ENCODE measurements at places on chromosomes 2 and 18.

GRCh38 chr2:172836827-172837226, 101.2 kb downstream of the RAPGEF4 start:
- DNase-seq = no peak

- DNase-seq = no peak
Measured at GRCh38 chr2:164504253-164504652, 117.0 kb downstream of the GRB14 start.

DNA sequence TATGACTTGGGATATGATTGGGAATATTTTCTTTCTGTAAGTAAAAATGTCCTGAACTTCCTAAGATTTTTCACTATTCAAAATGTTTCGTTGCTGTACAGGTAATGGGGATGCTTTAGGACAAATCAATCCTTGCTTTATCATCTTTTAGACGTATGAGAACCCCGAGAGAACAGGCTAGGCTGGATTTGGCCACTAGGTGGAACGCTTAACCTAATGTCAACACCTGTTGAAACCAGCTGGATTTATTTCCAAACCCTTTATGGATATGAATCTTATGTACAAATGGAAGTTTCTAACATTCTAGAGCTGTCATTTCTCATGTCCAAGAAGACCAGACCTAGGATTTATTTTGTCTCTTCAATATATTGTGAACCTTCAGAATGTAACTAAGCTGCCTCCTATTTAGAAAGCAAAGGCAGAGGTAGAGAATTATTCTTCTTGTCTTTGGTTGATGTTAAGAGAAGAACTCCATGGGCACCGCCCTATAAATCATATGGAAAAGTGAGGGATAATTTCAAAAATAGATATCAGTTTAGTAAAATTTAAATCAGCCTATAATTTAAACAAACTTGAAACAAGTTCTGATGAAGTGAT, 96.7 kb downstream of the PMAIP1 start:
- DNase-seq = no peak

DNA sequence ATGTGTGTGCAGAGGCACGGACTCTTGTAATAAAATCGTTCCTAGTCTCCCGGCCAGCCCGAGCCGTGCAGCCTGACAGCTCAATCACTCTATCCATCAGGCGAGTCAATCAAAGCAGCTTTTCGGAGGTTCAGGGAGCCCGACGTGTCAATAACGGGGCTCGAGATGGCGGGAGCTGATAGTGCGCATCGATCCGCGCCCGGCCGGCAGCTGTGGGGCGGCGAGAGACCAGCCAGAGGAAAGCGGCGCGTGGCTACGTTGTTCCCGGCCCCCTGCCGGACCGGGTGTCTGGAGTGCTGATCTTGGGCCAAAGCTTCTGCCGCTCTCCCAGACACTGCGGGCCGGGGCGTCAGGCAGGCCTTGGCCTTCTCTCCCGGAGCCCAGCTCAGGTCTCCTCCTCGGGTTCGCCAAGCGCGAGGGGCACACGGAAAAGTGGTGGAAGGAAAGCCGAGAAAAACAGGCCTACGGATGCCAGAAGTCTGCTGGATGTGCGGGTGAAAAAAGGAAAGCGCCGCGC, 2.4 kb downstream of the EN1 start:
- DNase-seq = no peak

DNA sequence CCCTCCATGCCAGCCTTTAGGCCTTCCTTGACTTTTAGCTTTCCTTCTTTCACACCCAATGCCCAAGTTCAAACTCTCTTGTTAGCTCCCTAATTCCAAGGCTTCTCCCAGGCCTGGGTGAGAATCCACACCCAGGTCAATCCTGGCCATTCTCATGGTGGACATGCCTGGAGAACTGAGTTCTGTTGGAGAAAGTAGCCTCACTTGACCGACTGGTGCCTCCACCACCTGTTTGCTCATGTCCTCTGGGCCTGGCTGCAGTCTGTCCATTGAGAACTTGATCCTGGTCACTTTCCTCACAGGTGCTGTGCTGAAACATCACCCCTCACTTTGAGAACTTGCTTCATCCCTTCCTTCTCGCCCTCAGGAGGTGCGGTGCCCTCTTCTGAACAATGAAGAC, 189.1 kb upstream of the TWIST2 start:
- DNase-seq = no peak

DNA sequence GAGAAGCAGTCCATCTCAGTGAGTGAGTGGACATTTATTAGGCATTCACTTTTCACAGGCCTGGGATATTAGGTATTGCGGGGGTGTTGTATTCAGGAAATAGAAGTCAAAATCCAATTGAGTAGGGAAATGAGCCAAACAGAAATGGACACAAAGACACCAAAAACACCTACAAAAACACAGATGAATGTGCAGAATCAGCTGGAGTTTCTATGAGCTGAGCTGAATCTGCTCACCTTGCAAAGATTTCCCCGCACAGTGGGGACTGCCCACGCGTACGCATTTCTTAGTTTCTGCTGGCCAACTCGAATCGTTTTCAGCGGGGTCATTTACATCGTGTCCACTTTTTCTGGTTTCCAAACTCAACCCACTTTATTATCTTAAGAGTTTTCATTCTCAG, 160.0 kb downstream of the BCL2 start:
- DNase-seq = peak; percentile 69

GRCh38 chr2:96637385-96638143, 548 bp downstream of the KANSL3 start:
- peak; percentile 88 for DNase-seq

GRCh38 chr18:7272311-7273049, 41.6 kb downstream of the LRRC30 start:
- no peak for DNase-seq

GRCh38 chr2:73033142-73033765, 38.3 kb downstream of the SFXN5 start:
- no peak for DNase-seq

DNA sequence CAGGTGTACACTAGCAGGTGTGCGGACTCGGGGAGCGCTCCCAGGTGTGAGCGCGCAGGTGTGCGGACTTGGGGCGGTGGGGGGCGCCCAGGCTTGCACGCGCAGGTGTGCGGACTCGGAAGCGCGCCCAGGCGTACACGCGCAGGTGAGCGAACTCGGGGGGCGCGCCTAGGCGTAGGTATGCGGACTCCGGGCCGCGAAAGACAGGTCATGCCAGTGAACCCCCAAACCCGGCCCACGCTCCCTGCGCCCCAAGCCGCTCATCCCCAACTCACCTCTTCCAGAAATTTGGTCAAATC, 342 bp downstream of the CYB5A start:
- no peak for DNase-seq

GRCh38 chr2:189442468-189442867, 1.2 kb downstream of the WDR75 start:
- DNase-seq = peak; percentile 23

DNA sequence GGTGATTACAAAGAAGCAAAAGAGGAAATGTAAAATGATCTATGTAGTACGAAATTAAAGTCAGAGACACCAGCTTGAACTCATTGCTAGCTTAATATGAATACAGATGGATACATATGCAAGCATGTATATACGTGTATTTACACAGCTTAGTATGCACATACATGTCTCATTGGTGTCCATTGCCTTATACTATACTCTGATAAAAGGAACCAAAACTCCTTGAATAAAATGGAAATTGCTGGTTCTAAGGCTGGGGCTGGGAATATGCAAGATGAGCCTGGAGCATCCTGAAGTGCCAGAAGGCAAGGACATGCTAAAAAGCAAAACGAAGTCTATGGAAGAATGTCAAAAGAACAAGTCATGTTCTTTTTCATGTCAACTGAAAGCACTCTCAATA, 1424.4 kb upstream of the SLC39A10 start:
- no peak for DNase-seq

DNA sequence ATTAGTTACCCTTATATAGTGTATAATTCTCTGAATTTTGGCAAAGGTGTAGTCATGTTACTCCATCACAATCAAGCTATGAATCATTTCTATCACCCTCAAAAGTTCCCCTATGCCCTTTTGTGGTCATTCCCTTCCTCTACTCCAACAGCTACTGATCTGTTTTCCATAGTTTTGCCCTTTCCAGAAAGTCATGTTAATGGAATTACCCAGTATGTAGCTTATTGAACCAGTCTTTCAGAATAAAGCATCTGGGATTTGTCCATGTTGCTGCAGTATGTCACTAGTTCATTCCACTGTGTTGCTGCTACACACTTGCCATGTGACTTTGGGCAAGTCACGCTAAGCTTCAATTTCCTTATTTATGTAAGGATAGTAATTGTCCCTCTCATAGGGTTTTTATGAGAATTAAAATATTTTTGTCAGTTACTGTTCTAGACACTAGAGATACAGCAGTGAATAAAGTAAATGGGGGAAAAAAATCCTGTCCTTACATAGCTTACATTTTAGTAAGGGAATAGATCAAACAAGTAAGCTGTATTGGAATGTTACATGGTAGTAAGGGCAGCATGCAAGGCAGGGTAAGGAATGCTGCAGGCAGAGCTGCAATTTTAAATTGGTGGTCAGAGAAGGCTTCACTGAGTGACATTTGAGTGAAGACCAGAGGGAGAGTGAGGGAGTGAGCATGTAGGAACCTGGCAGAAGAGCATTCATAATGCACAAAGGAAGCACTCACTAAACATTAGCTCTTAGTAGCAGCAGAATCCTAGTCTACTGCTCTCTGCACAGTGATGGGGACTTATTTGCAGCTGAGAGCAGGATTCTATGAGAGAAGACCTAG, 80.3 kb upstream of the TSPYL6 start:
- DNase-seq = no peak

DNA sequence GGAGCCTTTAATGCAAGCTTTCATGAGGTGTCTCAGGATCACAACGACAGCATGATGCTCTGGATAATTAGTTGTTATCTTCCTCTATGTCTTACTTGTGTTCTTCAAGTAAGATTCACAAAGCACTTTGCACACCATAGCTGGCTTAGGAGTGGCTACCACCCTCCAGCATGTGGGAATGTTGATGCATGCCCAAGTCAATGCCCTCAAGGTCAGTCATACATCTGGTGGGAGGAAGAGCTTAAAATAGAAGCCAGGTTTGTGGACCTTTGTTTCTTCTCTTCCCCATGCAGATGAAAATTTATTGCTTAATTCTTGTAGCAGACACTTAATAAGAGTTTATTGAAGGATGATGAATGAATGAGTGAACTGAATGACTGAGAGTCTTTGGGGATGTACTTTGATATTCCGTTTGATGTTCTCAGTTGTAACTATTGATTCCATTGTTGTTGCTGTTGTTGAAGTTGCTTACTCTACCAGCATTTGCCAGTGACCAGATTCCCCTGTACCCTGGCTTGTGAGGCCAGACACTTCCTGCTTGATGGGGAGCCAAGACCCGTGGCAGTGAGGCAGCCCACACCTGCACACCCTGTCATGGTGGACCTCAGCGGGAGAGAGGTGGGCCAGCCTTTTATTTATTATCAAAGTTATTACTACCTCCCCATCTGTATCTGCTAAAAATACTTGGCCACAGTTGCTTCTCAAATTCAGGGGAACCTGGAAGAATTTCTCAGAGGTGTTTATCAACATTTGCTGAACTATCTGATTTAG, 137.8 kb downstream of the LAMA3 start:
- DNase-seq = no peak

DNA sequence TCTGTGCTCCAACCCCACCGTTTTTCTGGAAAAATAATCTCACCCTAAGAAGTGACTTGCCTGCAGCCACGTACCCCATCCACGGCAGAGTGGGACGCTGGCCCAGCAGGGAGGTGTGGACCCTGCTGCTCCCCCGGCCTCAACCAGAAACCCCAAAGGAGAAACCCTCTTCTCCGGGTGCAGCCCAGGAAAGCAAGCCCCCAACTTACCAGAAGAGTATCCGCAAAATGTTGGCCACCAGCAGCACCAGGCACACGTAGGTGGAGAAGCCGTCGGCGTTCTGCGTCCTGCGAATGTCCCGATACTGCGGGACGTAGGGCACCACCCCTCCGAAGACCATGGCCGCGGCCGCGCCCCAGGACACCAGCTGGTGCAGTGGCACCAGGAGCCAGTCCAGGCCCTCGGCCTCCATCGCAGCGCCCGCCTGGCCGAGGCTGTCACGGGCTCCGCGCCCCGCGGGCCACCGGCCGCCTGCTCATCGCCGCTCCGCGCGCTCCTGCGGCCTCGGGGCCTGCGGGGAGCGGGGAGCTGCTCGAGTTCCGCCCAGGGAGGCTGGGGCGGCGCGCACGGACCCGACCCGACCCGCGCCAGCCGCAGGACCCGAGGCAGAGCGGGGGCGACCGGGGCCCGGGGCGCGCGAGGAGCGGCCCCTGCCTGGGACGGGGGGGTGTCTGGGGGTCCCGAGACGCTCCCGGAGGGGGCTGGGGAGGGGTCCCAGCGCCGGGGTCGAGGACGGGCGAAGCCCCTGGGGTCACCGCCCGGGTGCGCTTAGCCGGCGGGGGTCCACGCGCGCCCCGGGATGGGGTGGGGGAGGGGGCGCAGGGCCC, 725 bp downstream of the SLC66A2 start:
- no peak for DNase-seq

GRCh38 chr2:164150604-164151003, 414.8 kb upstream of the FIGN start:
- no peak for DNase-seq

DNA sequence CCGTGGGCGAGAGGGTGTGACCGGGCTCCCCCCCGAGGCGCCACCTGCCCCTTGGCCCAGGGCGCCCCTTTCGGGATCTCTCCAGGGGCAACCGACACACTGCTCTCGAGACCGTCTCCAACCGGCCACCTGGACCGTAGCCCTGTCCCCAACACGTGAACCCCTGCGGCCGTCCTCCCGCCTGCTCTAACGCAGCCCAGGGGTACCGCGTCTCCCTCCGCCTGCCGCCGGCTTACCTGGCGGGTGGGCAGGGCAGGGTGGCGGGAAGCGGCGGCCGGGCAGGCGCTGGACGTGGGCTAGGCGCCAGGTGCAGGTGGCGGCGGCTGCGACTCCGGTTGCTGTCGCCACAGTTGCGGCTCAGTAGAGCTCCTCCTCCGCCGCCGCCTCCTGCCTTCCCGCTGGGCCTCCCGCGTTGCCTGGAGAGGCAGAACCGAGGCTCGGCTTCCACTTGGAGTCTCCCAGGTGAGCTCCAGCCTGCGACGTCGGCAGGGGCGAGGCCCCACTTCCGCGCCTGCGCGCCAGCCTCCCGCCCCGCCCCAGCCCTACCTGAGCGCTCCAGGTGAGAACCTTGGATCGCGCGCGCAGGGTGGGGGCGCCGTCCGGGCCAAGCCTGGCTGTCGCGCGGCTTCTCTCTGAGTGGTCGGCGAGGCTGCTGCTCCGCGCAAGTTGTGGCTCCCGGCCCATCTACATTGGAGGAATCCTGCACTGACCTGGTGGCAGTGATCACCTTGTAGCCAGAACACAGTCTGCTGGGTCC, at the start of gene GALNT3:
TSS of gene GALNT3 (minus strand) at position 469 of the 757 bp plus-strand sequence. CDS start 23,547 bp downstream, outside the sequence.
- DNase-seq = peak; percentile 31

- no peak for DNase-seq
Measured at GRCh38 chr2:119086327-119086726, 72.2 kb downstream of the C1QL2 start.

- no peak for DNase-seq
Measured at GRCh38 chr2:97844311-97844859, 131.0 kb downstream of the ZAP70 start.

DNA sequence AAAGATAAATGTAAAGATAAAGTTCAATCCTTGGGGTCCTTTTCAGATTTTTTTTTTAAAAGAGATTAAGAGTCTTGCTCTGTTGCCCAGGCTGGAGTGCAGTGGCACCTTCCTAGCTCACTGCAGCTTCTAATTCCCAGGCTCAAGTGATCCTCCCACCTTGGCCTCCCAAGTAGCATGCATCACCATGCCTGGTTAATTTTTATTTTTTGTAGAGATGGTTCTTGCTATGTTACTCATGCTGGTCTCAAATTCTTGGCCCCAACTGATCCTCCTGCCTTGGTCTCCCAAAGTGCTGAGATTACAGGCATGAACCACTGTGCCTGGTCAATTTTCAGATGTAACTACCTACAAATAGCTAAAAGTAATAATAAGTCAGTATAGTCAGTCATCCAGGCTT, 21.1 kb downstream of the NFE2L2 start:
- no peak for DNase-seq

Measured in activated naive CD4-positive, alpha-beta T cell treated with Interleukin-2 at 50 U/mL for 16 hours (primary cell).